ENCODE measurements at places on chromosomes 12 and 14.

GRCh38 chr12:39571351-39571750, 48.3 kb downstream of the ABCD2 start:
- DNase-seq, result no peak

DNA sequence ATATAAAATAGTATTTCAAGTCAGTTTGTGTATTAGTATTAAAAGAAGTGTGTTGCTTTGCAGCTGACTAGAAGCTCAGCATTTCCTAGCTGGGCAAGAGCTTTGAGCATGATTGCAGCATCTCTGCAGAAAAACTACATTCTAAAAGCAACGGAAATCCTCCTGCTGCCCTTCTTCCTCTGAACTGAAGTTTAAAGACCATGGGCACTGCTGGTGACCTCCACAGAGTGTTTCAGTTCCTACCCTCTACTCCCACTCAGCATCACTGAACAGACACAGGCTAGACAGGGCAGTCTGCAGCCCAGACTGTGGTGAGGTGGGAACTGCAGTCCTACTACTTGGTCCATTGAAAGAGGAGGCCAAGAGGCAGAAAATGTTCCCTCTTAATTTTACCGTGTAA, 59.0 kb downstream of the FAR2 start:
- no peak for DNase-seq

- DNase-seq, result no peak
Observed at GRCh38 chr12:9948606-9949296, 16.6 kb upstream of the CLEC2A start.

DNA sequence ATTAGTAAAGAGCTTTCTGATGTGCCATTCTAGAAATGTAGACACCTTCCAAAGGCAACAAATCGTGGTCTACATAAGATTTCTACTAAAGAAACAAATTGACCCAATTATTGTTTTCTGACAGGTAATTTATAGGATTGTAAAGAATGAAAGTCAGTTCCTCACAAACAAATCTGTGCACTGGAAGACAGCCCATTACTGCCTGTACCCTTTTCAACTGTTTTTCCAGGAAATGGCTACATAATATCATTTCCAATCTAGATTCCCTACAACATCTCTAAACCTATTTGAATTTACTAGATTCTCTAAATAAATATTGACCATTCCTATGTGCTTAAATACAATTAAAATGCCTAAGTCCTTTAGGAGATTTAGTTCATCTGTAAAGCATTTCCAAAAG, 939.1 kb downstream of the FSCB start:
- no peak for DNase-seq

DNA sequence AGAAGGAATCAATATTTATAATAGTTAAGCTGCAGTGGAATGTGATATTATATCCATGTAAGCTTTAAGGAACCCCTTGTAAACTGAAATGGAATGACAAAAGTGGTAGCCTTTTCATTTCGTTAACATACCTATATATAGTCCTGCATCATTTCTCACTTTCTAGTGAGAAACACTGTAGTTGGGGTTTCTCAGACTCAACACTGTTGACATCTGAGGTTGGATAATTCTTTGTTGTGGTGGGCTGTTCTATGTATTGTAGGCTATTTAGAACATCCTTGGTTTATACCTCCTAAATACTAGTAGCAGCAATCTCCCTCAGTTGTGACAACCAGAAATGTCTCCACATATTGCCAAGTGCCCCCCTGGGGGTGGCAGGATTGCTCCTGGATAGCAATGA, 79.1 kb downstream of the RAD52 start:
- DNase-seq, result no peak

GRCh38 chr12:29354954-29355353, 26.0 kb downstream of the ERGIC2 start:
- DNase-seq, result no peak

DNA sequence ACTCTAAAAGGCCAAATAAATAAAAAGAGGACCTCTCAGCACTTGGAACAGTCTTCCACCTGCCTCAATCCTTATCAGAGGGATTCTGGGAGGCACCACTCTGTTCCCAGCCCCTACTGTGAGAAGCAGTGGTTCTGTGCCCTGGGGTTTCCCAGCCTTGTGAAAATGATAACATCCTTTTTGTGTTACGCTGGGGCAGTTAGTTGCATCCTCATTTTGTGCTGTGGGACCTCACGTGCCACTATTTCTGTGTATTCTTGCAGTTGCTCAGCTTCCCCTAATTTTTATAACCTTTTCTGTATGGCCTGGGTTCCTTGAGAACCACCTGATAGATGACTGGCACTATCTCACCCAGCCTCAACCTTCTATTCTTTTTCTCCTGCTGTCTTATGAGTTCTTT, 10.8 kb upstream of the CMA1 start:
- DNase-seq, result no peak

DNA sequence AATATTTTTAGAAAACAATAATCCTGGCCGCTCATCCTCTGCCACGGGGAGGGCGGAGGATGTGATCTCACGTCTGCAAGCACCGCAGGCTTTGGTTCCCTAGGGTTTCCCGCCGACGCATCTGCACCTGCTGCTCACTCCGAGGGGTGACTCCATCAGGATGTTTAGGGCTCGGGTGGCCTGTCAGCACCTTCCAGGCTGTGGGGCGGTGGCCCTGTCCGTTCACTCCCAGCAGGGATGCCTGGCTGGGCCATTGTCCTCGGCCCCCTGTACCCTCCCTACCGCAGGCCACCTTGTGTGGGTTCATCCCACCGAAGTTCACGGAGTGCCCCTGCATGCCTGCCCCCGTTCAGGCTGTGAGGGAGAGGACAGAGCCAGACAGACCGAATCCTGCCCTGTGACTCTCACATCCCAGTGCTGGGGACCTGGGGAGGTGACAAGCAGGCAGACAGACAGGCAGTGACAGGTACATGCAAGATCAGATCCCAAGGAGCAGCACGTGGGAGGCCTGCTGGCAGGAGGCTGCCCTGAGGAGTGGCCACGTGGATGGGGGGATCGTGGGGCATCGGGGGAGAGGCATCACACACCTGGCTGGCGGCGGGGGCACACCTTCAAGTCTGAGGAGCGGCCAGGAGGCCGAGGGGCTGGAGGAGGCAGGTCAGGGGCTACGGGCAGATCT, 112.6 kb downstream of the ADGRD1 start:
- DNase-seq, result no peak

DNA sequence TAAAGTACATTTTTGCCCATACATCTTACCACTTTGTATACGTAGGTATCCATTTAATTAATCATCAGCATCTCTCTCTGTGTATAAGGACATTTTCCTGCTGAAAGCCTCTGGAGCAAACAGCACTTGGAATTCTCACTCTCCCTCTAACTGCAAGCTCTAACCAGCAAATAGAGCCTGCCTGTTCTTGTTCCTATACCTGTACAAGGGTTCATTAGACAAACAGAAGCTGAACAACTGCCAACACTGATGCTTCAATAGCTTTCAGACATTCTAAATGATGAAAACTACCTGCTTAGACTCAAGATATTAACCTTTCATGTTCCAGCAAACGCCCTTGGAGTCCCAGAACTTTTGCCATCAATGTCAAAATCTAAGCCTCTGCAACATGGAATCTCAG, 98.0 kb downstream of the KCNH5 start:
- no peak for DNase-seq

All from hematopoietic multipotent progenitor cell treated with erythropoietin and hydrocortisone succinate and interleukin-3 and kit ligand, for 17 days (in vitro differentiated cells).